ENCODE measurements at places on chromosomes 7 and 10. TPM values are rescaled to one million over a fixed set of nuclear protein-coding genes. Genes with fewer than 3 reads are reported as not detected.

ATOH7 gene
- total RNA-seq, result 0.22 TPM

DOCK1 gene
- total RNA-seq, result 64.0 TPM

FAM25G gene
- 2.7 TPM for total RNA-seq

CLDN3 gene
- 781 TPM for total RNA-seq

CALML3 gene
- total RNA-seq, result 0.09 TPM

SUV39H2 gene
- total RNA-seq, result 5.6 TPM

GIMAP1 gene
- total RNA-seq, result 2.4 TPM

GIMAP4 gene
- 8.4 TPM for total RNA-seq

LAMB1 gene
- total RNA-seq, result 95.9 TPM

CLRN3 gene
- total RNA-seq, result 148 TPM

PARG gene
- total RNA-seq, result 25.5 TPM

FOXP2 gene
- 21.1 TPM for total RNA-seq

RAMP3 gene
- 9.5 TPM for total RNA-seq

CFAP70 gene
- 0.98 TPM for total RNA-seq

FAM171A1 gene
- total RNA-seq, result 53.5 TPM

EIF5AL1 gene
- 0.53 TPM for total RNA-seq

ORC5 gene
- total RNA-seq, result 17.0 TPM
